ENCODE measurements at places on chromosomes 5 and 9. TPM values are rescaled to one million over a fixed set of nuclear protein-coding genes. Genes with fewer than 3 reads are reported as not detected.

The CACNA1B gene
- total RNA-seq: not detected

The HACD4 gene
- 9.8 TPM for total RNA-seq

The KCNN2 gene
- total RNA-seq: not detected

The FOXD1 gene
- total RNA-seq: not detected

The TLR4 gene
- 1.8 TPM for total RNA-seq

The MYOT gene
- total RNA-seq: not detected

DNA sequence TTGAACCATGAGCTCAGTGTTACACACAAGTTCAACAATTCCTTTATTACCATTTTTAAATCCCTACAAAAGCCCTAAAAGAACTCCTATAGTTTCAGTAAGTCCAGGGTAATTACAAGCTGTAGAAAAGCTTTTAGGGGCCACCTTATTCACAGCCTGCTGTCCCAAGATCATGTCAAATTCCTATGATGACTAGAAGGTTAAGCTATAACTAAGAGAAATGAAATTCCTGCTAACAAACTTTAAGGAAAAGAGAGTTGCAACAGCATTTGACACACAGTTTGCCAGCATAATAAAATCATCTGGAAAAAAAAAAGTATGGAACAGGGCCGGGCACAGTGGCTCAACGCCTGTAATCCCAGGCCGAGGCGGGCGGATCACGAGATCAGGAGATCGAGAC, 31.5 kb downstream of the TMEM245 start:
- peaks cover 14% of the 10 kb centered on the region for H3K36me3 ChIP-seq
- H3K4me1 ChIP-seq: peaks cover 19% of the 10 kb centered on the region
- DNase-seq: no peak
- no peaks in the 10 kb centered on the region for H3K27me3 ChIP-seq

DNA sequence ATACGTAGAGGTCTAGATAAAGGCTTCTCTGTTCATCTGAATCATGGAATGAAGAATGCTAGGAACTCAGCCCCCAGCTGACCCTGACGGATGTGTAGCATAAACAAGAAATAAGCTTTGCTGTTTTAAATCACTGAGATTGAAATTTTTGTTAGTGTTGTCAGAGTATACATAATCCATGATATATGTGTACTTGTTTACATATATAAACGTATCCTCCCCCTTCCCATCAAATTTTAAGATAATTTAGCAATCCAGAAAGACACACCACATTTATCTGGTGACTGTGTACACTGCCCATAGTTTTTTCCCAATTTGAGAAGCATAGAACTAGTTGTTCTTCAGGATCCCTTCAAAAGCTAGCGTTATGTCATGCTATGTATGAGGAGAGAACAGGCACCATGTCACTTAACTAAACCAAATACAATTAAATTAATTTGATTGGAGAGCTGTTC, 80.8 kb upstream of the OSMR start:
- peaks cover 17% of the 10 kb centered on the region for H3K27me3 ChIP-seq
- no peaks in the 10 kb centered on the region for H3K4me1 ChIP-seq
- H3K27ac ChIP-seq: no peak overlapping the region
- DNase-seq: no peak
- H3K4me3 ChIP-seq: no peak overlapping the region
- peaks cover 2% of the 10 kb centered on the region for H3K36me3 ChIP-seq

GRCh38 chr5:124888050-124888506, 141.6 kb upstream of the ZNF608 start:
- no peaks in the 10 kb centered on the region for H3K36me3 ChIP-seq
- no peaks in the 10 kb centered on the region for H3K27me3 ChIP-seq

DNA sequence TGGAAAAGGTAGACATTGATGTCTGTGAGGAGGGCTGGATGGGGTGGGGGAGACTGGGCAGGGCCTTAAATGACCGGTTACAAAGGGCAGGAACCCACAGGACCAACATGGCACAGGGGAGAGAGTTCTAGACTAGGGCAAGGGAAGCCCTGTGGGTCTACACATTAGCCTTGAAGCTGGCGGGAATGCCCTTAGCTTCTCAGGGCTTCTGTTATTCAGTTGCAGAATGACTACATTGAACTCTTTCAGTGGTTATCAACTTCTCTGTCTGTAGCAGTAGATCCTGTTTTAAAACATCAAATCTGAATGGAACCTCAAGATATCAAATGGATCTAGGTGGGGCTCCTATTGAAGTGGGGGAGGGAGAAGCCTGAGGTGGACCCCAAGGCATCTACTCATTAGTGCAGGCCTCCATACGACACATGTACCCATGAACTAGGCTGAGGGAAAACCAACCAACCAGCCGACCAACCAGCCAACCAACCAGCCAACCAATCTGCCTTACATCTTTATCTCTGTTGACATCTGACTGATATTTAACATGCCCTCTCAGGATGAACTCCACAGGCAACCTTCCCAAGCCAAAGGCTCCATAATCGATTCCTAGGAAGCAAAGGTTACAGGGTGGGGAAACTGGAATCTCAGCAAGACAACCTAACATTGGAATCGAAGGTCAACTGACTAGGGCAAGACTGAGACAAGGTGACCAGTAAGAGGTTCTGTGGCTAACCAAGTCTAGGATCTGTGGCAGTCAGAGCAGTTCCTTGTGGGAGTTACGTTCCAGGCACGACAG, 48.3 kb downstream of the DAP start:
- H3K4me1 ChIP-seq: peaks cover 18% of the 10 kb centered on the region
- H3K27ac ChIP-seq: peak overlapping the region; percentile 32
- H3K4me3 ChIP-seq: no peak overlapping the region
- H3K36me3 ChIP-seq: peaks cover 2% of the 10 kb centered on the region
- DNase-seq: no peak

- no peaks in the 10 kb centered on the region for H3K27me3 ChIP-seq
- H3K27ac ChIP-seq: no peak overlapping the region
- peaks cover 2% of the 10 kb centered on the region for H3K36me3 ChIP-seq
- DNase-seq: no peak
These were observed 4.4 kb upstream of the GTF3C5 start for GRCh38 chr9:133026426-133026825.

DNA sequence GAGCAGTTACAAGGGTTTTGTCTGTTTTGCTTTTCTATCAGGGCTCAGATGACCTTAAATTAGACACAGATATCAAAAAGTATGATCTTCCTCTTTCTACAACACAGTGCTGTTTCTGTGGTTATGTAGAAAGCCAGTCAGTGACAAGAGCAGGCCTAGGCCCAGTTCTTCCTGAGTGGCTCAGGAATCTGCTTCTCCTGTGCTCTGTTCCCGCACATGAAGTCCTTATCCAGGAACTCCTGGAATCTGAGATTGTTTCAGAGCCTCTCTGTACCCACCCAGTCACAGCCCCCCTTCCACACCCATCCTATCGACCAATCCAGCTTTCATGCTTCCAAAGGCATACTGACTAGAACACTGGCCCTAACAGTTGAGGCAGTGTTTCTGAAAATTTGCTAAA, 40.4 kb upstream of the SMU1 start:
- H3K27ac ChIP-seq: peak overlapping the region; percentile 88
- peaks cover 32% of the 10 kb centered on the region for H3K4me1 ChIP-seq
- no peaks in the 10 kb centered on the region for H3K27me3 ChIP-seq
- H3K4me3 ChIP-seq: peak overlapping the region; percentile 19

GRCh38 chr9:79524266-79524665, 47.5 kb upstream of the TLE4 start:
- no peak overlapping the region for H3K4me3 ChIP-seq
- no peaks in the 10 kb centered on the region for H3K27me3 ChIP-seq
- no peak for DNase-seq
- no peaks in the 10 kb centered on the region for H3K36me3 ChIP-seq
- no peaks in the 10 kb centered on the region for H3K4me1 ChIP-seq

DNA sequence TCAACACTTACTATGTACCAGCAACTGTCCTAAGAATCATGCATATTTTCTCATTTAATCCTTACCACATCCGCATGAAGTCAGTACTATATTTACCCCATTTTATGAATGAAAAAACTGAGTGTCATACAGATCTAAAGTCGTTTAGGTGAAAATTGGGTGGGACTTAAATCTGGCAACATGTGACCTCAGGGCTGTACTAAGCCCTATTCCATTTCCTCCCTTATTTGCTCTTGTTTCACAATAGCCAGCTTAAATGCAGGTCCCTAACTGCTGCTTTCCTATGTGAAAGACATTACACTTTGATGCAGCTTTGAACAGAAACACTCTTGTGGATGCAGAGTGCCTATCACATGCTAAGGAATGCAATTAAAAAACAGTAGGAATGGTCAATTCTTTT, 2.5 kb upstream of the RAB14 start:
- no peaks in the 10 kb centered on the region for H3K27me3 ChIP-seq
- DNase-seq: no peak
- H3K27ac ChIP-seq: no peak overlapping the region
- H3K4me3 ChIP-seq: no peak overlapping the region
- H3K36me3 ChIP-seq: no peaks in the 10 kb centered on the region

- DNase-seq: no peak
- no peak overlapping the region for H3K4me3 ChIP-seq
- H3K27ac ChIP-seq: no peak overlapping the region
- no peaks in the 10 kb centered on the region for H3K27me3 ChIP-seq
- no peaks in the 10 kb centered on the region for H3K36me3 ChIP-seq
These were observed 772.7 kb downstream of the SEMA5A start for GRCh38 chr5:8773046-8773615.

All from T-helper 17 cell (primary cell).